LHCN-M2 (cell line): ENCODE measurements at places on chromosomes 5 and 9. TPM values are rescaled to one million over a fixed set of nuclear protein-coding genes. Genes with fewer than 3 reads are reported as not detected.

The IFNA21 gene
- not detected in 2 replicates for total RNA-seq

The COQ4 gene
- 32.9 and 40.1 TPM in 2 replicates for total RNA-seq

The PCDHA9 gene
- 0.06 TPM in 1 of 2 replicates, not detected in the other for total RNA-seq

The SLC35D2 gene
- total RNA-seq, result 9.4 and 16.6 TPM in 2 replicates

The SPINK6 gene
- not detected in 2 replicates for total RNA-seq

The RAB14 gene
- total RNA-seq, result 22.0 and 29.4 TPM in 2 replicates

The SDHA gene
- total RNA-seq, result 72.8 and 78.4 TPM in 2 replicates

The PCDHB5 gene
- 0.63 and 1.1 TPM in 2 replicates for total RNA-seq

The ARSI gene
- 6.2 and 11.0 TPM in 2 replicates for total RNA-seq

The SHROOM1 gene
- total RNA-seq, result 13.3 and 13.4 TPM in 2 replicates

The FAM169A gene
- total RNA-seq, result 2.1 and 2.4 TPM in 2 replicates

The PLEKHG4B gene
- total RNA-seq, result 0.06 and 0.38 TPM in 2 replicates

The FOXD4 gene
- total RNA-seq, result 0.06 and 0.52 TPM in 2 replicates

The CDX1 gene
- not detected in 2 replicates for total RNA-seq

The HAND1 gene
- not detected in 2 replicates for total RNA-seq

The N4BP3 gene
- total RNA-seq, result 0.06 and 0.13 TPM in 2 replicates

The TAS2R1 gene
- total RNA-seq, result not detected in 2 replicates

The PCDHGA10 gene
- 17.4 and 21.4 TPM in 2 replicates for total RNA-seq

The PRR16 gene
- 30.3 and 34.1 TPM in 2 replicates for total RNA-seq

The GLRA1 gene
- not detected in 2 replicates for total RNA-seq

The MBLAC2 gene
- total RNA-seq, result 7.4 and 7.9 TPM in 2 replicates

The ARID3C gene
- 0.34 and 0.45 TPM in 2 replicates for total RNA-seq

The AK8 gene
- 0.13 TPM in 1 of 2 replicates, not detected in the other for total RNA-seq

The GCNT1 gene
- total RNA-seq, result 15.4 and 18.7 TPM in 2 replicates

The RALGPS1 gene
- 0.57 and 0.64 TPM in 2 replicates for total RNA-seq

The GRPEL2 gene
- 13.9 and 16.8 TPM in 2 replicates for total RNA-seq

The SAP30L gene
- total RNA-seq, result 17.3 and 19.3 TPM in 2 replicates

The RGS7BP gene
- not detected in 2 replicates for total RNA-seq

The MSX2 gene
- total RNA-seq, result 4.0 and 4.9 TPM in 2 replicates

The MLANA gene
- 0.11 TPM in 1 of 2 replicates, not detected in the other for total RNA-seq

The ARL15 gene
- total RNA-seq, result 8.7 and 11.2 TPM in 2 replicates

The NIPSNAP3A gene
- 27.0 and 28.9 TPM in 2 replicates for total RNA-seq

The TICAM2 gene
- 7.5 and 9.1 TPM in 2 replicates for total RNA-seq

The ACTBL2 gene
- total RNA-seq, result not detected in 2 replicates

The F2RL2 gene
- 0.52 and 0.71 TPM in 2 replicates for total RNA-seq

The SPATA31C1 gene
- total RNA-seq, result not detected in 2 replicates

The LECT2 gene
- not detected in 2 replicates for total RNA-seq

The MTAP gene
- 60.0 and 67.5 TPM in 2 replicates for total RNA-seq

The CDO1 gene
- 2.7 and 3.1 TPM in 2 replicates for total RNA-seq

The CXCL14 gene
- not detected in 2 replicates for total RNA-seq

The FSTL4 gene
- total RNA-seq, result 0.26 and 0.40 TPM in 2 replicates

The ANXA2R gene
- 1.7 and 2.6 TPM in 2 replicates for total RNA-seq

The FBXL17 gene
- 17.4 and 23.4 TPM in 2 replicates for total RNA-seq

The ZNF608 gene
- total RNA-seq, result 9.0 and 19.4 TPM in 2 replicates

The GRIA1 gene
- 7.4 and 10.0 TPM in 2 replicates for total RNA-seq

The DTWD2 gene
- 4.9 and 5.7 TPM in 2 replicates for total RNA-seq

The NUTM2G gene
- not detected in 2 replicates for total RNA-seq

The GFRA3 gene
- not detected in 2 replicates for total RNA-seq

The DOLK gene
- total RNA-seq, result 34.4 and 39.0 TPM in 2 replicates

The LHX3 gene
- total RNA-seq, result not detected in 2 replicates

The IL7R gene
- total RNA-seq, result 6.7 and 7.3 TPM in 2 replicates

The TAF11L14 gene
- total RNA-seq, result not detected in 2 replicates

The SIGMAR1 gene
- 222 and 273 TPM in 2 replicates for total RNA-seq

The SPINK7 gene
- not detected in 2 replicates for total RNA-seq

The MEIKIN gene
- total RNA-seq, result not detected in 2 replicates

The ECSCR gene
- total RNA-seq, result 0.19 and 0.40 TPM in 2 replicates

The CDKN2B-AS1 gene
- total RNA-seq, result 2.9 and 6.2 TPM in 2 replicates

The TBC1D9B gene
- 75.3 and 77.7 TPM in 2 replicates for total RNA-seq

The F12 gene
- total RNA-seq, result 3.1 and 3.6 TPM in 2 replicates

The INSL4 gene
- not detected in 2 replicates for total RNA-seq
